ENCODE measurements at places on chromosomes 7 and 10.
A peak's percentile ranks its signal among the peaks of the same experiment; 100 is the strongest.

DNA sequence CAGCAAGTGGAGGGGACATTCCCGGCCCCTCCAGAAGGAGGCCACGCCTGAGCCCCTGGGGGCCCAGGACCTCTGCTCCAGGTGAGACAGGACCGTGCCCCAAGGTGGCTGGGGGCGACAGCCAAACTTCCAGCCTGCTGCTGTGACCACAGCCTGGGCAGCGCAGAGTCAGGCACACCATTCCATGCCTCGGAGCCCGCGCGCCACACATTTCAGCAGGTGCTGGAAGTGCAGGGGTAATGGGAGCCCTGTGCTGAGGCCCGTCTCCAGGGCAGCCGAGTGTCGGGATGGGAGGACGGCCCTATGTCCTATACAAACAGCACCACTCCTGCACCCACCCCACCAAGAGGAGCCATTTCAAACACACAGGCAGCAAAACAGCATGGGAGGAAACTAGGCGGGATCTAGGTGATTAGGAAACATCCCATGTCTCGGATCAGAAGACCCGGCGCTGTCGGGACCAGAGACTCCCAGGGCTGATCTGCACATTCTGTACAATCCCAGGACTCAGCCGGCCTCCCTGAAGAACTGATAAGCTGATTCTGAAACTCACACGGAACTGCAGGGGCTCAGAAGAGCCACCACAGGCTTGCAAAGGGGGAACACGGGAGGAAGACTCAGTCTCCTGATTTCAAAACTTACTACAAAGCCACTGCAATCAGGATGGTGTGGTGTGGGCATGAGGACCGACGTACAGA lies 272.3 kb downstream of the ELFN1 start:
- no peak for DNase-seq

- peak; percentile 93 for DNase-seq
Measured at GRCh38 chr7:93890464-93891068, at the start of gene TFPI2. TSS of gene TFPI2 (minus strand) at chr7:93890753. CDS start at chr7:93890678, 75 bp downstream.

DNA sequence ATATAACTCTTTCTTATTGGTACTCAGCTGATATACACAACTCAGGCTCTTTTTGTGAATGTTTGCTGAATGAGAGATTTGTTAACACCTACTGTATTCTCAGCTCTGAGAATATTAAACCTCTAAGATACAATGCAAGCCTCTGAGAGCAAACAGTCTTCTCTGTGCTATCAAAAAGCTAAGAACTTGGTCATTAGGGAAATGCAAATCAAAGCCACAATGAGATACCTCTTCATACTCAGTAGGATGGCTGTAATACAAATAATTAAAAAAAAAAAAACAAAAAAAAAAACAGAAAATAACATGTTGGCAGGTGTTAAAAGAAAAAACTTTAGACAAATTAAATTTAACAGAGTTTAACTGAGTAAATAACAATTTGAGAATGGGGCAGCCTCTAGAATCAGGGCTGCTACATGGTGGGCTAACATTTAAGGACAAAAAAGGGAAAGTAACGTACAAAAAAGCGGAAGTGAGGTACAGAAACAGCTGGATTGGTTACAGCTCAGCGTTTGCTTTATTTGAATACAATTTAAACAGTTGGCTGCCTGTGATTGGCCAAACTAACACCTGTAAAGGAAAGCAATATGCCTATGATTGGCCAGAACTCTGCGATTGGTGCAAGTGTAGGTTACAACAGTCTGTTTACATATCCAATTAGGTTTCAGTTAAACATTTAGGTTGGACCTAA lies 14.8 kb upstream of the MTURN start:
- no peak for DNase-seq

DNA sequence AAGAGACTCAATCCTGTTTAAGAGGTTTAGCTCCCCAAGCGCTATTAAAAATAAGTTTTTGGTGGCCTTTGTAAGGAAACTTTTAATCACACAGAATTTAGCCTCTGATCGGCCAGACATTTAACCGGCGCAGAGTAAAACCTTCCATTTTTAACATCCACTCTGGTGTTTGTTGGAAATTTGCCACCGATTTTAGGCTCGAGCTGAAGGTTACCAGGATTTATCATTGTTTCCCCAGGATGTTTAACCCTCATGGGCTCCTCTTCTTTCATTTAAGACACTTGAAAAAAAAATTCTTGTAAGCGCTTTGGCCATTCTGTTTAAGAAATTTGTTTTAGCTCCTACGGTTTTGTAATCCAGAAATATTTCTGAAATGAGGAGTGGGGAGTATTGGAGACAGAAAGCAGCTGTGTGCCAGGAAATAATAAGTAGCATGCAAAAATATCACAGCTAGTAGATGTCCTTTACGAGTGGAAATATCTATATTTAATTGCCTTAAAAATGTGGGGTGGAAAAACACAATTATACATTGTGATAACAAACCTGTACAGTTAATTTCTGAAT lies 3.4 kb downstream of the NEUROD6 start:
- no peak for DNase-seq

DNA sequence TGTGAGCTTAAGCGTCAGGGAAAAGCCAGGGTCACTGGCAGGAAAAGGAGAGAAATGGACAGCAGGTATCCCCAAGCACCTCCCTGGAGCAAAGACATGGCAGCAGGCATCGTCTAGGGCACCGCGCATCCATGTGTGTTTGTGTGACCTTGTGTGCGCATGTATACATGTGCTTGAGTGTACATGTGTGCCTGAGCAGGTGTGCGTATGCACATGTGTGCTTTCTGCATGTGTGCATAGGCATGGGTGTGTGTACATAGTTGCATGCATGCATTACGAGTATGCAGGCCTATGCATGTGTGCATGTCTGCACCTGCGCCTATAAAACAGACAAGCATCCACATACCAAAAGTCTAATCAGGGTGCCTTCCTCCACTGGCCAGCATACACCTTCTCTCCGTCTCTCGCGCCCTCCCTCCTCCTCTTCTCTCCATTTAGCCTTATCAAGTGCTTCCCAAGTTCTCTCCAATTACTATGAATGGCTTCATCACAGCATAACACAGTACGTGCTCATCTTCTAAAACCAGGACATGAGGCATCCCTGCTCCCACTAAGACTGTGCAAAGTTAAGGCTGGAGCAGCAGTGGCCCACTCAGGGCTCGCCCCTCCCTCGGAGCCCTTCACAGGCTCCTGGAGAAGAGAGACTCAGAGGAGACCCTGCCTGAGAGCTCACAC lies 30.6 kb downstream of the RASGEF1A start:
- DNase-seq: no peak

GRCh38 chr10:6601246-6601805 lies 21.2 kb upstream of the PRKCQ start:
- DNase-seq: no peak

GRCh38 chr10:79985481-79986072 lies 36.7 kb upstream of the SFTPD start:
- no peak for DNase-seq

GRCh38 chr7:11327633-11328032 lies 354.0 kb downstream of the PHF14 start:
- DNase-seq: no peak

DNA sequence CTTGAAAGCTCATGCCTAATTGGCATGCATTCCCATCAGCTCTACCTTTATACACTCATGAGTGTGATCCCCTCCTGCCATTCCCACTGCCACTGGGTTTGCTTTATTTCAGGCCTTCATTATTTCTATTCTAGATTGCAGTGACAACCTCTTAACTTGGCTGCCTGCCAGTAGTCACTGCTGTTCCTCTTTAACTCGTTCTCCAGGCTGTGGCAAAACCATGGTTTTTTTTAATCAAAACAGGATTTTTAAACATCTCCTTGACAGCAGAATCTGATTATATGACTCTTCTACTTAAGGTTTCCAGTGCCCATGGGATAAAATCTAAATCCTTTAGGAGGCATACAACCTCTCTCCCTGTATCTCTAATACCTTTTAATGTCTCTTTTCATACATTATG lies 223.7 kb upstream of the PCDH15 start:
- no peak for DNase-seq

- DNase-seq: no peak
Measured at GRCh38 chr10:119263951-119264617, 56.7 kb downstream of the GRK5 start.

DNA sequence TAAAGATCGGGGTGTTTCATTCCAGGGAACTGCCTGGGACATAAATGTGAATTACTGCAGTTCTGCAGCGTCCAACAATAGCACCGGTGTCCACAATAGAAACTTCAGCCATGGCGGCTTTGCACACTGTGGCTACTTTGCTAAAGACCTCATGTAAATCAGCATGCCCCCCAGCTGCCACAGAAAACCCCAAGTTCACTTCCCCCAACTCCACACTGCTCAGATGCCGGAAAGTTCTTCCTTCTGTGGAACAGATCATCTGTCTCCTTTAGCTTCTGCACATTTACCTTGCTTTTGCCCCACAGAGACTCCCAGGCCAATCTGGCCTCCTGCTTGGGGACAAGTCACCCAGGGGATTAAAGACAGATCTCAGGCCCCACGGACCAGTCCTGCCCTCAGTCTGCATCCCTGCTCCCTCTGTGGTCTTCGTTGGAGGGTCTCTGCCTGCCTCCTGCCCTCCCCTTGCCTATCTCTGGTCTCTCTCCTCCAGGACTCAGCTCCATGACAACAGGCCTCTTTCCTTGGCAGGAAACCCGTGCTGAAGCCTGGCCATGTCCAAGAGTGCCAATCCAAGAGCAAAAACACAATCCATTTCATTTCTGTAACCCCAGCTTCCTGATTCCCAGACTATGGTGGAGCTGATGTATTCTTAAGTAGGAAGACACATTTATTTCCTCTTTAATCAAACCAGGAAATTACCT lies 403.2 kb downstream of the RPS24 start:
- DNase-seq: no peak

- DNase-seq: no peak
Measured at GRCh38 chr7:112137141-112138101, 68.8 kb downstream of the DOCK4 start.

- no peak for DNase-seq
Measured at GRCh38 chr10:33534416-33534815, 199.9 kb upstream of the NRP1 start.

DNA sequence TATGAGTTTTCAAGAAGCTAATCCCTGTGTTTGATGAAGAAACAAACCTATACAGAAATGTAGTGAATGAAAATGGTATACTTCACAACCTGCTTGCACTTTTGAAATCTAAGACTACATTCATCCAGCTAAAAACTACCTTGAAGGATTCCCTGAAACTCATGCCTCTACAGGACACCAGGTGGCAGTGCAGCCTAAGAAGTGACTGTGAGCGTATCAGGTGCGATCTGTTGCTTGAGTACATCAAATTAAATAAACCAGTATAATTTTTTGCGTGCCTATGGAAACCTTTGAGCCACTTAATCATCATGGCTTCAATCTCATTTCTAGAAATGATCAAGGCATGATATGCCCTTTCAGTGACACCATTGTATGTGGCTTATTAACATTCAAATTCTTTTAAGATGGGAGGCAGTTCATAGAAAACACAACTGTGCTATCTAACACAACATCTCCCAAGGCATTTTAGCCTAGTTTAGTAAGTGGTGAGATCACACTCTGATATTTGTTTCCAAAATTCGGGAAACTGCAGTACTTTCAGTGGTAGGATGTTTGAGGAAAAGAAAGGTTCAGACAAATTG lies 57.4 kb downstream of the PPP1R17 start:
- peak; percentile 76 for DNase-seq

- no peak for DNase-seq
Measured at GRCh38 chr7:106190589-106191330, 78.6 kb upstream of the SYPL1 start.

GRCh38 chr7:42456267-42456666 lies 219.3 kb upstream of the GLI3 start:
- no peak for DNase-seq
